ENCODE measurements at places on chromosomes 5 and 9.

GRCh38 chr5:76850543-76851145 is 830 bp downstream of the S100Z start:
- no peak for DNase-seq

GRCh38 chr5:169173372-169173771 is 127.6 kb downstream of the SLIT3 start:
- no peak for DNase-seq

DNA sequence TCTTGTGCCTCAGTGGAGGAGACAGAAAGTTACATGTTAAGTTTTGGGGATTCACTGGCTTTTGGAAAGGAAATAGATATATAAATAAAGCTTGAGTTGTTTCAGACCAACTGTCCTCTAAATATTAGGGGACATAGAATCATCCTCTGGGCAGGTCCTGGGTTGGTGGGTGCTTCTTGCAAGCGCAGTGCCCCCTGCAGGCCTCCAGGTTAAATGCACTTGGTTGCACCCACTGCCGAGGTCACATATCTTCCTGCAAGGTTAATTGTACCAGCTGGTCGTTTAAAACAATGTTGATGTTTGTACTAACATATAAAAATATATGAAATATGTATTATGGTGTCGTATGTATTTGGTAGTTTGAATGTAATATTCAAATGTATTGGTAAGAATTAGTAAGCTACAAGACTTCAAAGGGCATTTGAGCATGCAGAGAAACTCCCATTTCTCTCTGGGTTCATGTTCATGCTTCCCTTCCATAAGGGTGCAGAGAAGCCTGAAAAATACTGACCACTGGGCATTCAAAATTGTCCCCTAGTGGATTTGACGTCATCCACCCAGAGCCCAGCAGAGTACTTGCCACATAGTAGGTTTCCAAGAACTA is 87.0 kb downstream of the ZNF618 start:
- DNase-seq: peak; percentile 46

DNA sequence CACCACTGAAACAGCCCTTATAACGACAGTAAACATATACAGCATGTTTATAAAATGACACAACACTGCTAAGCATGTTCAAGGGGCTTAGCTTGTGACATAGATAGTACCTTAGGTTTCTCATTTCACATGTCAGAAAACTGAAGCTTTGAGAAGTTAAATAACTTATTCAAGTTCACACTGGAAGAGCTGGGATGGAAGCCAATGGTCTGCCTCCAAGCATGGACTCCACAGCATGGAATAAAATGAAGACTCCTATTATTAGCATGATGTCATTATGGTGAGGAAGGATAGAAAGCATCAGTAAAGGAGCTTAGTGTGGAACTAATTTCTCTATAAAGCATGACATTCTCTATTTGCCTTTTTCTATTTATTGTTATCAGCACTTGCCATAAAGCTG is 316.7 kb downstream of the PLK2 start:
- DNase-seq: no peak

GRCh38 chr9:1878811-1879210 is 136.3 kb upstream of the SMARCA2 start:
- DNase-seq: no peak

DNA sequence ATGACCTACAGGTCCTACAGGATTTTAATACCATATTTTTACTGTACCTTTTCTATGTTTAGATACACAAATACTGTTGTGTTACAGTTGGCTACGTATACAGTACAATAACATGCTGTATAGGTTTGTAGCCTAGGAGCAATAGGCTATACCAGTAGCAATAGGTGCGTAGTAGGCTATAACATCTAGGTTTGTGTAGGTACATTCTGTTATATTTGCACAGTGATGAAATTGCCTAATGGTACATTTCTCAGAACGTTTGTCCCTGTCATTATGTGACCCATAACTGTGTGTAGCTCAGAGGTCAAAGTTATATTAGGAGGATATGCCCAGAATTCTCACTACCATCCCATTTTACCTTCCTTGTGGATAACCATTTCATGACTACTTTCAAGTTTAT is 59.7 kb downstream of the NIPBL start:
- DNase-seq: no peak
